Epithelial cell of esophagus (primary cell): ENCODE measurements at places on chromosomes 16 and 17.
A peak's percentile ranks its signal among the peaks of the same experiment; 100 is the strongest.

DNA sequence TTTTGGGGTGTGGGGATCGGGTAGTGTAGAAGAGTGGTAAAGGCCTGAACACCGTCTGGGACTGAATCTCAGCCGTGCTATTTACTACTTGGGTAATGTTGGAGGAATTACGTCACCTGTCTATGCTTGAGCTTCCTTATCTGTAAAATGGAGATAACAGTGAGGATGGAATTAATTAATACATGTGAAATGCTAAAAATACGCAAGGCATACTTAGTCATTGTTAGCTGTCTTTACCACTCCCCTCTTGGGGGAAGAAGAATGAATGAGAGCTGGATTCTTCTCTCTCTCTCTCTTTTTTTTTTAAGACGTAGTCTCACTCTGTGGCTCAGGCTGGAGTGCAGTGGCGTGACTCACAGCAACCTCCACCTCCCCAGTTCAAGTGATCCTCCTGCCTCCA, 41.1 kb upstream of the TANGO6 start:
- DNase-seq, result peak; percentile 82

DNA sequence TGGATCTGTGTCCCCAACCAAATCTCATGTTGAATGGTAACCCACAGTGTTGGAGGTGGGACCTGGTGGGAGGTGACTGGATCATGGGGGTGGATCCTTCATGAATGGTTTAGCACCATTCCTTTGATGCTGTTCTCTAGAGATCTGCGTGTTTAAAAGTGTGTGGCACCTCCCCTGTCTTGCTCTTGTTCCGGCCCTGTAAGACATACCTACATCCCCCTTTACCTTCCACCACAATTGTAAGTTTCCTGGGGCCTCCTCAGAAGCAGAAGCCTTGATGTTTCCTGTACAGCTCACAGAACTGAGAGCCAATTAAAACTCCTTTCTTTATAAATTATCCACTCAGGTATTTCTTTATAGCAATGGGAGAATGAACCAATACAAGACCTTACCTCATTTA, 257.7 kb downstream of the XYLT1 start:
- no peak for DNase-seq

DNA sequence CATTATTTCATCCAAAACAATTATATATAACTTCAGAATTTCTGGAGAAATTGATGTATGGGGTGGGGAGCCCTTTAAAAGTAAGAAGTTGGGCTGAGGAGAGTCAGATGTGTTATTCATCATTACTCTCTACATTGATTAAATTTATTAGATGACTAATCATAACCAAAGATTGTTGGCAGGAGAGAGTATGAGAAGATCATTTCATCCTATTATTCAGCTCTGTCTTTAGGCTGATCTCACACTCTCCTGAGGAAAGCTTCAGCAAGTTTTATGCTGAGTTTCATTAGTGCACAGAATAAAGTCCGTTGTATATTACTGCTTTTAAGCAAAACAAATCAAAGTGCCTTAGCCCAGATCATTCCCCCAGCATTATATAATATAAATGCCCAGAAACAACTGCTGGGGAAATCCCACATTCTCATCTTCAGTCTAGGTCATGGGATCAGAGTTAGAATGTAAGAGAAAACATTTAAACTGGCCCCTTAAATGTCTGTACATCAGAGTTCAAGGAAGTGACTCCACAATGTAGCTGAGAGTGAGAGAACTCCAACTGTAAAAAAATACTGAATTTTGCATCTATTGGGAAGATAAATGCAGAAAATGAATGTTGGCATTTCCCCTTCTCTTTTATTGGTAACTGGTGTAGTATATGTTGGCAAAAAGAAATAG, 130.1 kb upstream of the HLF start:
- DNase-seq, result no peak

DNA sequence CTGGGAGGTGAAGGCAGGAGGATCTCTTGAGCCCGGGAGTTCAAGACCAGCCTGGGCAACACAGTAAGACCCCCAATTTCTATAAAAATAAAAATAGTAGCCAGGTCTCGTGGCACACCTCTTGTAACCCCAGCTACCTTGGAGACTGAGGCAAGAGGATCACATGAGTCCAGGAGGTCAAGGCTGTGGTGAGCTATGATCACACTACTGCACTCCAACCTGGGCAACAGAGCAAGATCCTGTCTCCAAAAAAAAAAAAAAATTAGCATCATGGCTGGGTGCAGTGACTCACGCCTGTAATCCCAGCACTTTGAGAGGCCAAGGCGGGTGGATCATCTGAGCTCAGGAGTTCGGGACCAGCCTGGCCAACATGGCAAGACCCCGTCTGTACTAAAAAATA, 6.7 kb upstream of the CBX2 start:
- no peak for DNase-seq

DNA sequence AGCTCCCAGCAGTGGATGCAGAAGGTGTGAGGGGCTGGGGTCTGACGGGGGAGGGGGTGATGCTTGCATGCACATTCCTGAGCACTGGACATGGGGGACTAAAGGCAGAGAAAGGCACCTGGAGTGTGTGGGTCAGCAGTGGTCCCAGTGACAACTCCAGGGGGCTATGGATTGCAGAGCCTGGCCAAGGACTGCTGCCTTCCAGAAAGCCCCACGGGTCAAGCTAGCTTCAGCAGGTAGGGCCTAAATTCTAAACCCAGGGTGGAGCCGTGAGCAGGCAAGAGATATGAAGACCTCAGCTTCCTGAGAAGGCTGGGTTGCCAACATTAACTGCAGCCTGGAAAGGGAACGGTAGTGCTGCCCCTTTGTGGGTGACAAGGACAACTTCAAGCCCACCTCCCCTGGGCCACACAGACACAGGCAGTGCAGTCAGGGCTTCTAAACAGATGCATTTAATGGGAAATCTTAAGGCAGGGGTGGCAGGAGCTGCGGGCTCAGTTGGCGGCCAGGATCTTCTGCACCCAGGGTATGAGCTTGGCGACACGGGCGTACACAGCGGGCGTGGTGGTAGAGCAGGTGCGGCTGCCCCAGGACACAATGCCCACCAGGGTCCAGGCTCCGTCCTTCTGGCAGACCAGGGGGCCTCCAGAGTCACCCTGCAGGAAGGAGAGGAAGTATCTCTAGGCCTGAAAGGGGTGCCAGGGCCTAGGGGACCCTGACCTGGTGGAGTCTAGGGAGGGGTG, 3.1 kb downstream of the CTRB2 start:
- no peak for DNase-seq
